ENCODE measurements at places on chromosomes 2 and 18.

DNA sequence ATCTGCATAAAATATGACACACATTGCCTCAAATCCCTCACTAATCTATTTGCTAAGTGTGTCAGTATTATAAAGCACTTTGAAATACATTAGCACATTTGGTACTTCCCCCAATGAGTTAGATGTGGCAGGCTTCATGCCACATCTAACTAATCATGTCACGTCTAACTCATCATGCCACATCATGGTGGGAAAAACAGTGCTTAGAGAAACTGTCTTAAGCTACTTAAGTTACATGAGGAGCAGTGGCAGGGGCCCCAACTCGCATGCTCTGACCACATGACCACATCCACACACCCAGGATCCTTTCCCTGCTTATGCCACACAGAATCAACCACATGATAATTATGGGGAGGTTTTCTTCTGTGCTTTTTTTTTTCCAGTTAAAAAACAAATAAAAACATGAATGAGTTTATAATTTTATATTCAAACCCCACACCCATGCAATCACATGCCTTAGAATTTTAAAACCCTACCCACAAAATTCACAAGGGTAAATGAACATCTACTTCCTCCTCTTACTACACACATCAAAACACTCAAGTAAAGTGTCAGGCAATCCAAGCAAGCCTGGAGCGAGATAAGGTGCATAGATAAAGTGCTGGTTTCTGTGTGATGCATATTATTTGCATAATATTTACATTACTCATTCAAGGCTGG lies 1.6 kb downstream of the ABCA12 start:
- no peak for DNase-seq

DNA sequence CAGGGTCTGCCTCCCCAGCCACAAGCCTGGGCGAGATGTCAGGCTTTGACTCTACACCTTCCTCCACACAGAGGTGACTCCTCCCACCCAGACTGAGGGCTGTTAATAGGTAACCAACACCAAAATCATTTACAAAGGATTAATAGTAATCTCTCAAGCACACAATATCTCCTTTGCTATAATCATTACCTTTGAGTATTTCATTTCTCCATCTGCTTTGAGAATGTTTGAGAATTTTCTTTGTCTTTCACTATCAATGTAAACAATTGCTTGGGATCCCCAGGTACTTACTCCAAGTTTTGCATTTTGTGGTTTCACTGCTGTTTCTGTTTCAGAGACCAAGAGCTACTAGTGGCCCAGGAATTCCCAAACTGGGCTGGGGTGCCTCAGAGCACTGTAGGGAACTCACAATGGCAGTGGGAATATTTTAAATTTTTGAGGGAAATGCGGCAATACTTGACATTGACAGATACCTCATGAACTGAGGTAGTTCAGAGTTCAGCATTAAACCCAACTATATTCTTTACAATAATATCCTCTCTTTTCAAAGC lies 166.4 kb upstream of the MGAT5 start:
- no peak for DNase-seq

DNA sequence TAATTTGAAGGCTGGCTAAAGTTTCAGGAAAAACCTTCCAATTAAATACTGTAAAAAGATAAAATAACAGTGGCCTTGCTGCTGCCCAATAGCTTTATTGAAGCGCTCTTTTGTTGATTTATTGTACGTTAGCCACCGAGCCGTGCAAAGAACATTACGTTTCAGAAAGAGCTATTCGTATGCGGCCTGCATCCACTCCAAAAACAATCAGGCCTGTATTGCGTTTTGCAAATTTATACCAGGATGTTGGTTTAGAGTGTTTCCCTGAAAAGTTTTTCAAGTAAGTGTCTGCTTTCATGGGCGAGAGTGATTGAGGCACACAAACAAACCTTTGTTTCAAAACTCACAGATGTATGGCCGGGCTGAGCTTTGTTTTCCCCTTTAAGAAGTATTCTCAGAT lies 257.2 kb upstream of the SALL3 start:
- no peak for DNase-seq

- peak; percentile 15 for DNase-seq
These were observed 43.2 kb upstream of the NEB start for GRCh38 chr2:151777487-151777886.

DNA sequence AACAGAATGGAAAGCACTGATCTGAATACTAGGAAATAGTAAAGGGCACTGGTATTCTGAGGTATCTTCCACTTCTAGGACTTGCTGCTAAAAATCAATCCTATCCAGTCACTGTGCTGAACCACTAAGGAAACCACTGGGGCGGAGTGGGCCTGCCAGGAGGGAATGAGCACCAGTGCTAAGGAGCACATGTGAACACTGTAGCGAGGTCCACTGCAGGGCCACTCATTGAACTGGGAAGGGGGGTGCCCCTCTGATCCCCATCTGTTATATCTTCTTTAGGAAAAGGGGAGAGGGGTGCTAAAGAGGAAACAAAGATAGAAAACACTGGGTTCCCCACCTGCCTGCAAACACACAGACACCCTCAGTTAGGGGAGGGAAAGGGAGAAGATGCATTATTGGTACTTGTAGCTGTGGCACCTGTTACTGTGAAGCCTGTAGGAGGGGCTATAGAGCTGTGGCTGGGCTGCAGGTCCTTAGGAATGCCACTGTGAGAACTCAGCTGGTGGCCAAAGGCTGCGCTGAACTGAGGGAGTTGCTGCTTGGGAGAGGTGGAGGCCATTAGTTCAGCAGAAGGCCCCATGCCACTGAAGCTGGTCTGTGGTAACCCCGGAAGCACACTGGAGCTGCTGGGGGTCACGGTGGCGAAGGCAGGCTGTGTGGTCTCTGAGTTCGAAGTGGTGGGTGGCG lies 81.8 kb downstream of the INO80D start:
- no peak for DNase-seq

- peak; percentile 80 for DNase-seq
These were observed 30.9 kb downstream of the LONRF2 start for GRCh38 chr2:100291152-100291970.

Measured in RKO (cell line).